ENCODE measurements at places on chromosomes 16 and 17. TPM values are rescaled to one million over a fixed set of nuclear protein-coding genes. Genes with fewer than 3 reads are reported as not detected.

The TBC1D3I gene
- 0.88 TPM for total RNA-seq

The ITGA2B gene
- total RNA-seq, result 0.34 TPM

The SLC47A1 gene
- total RNA-seq, result not detected

The NACA2 gene
- total RNA-seq, result not detected

The FN3K gene
- 5.2 TPM for total RNA-seq

The MYH8 gene
- total RNA-seq, result not detected

The KIF19 gene
- 0.91 TPM for total RNA-seq

The FKBP10 gene
- 0.53 TPM for total RNA-seq

The CAPN15 gene
- total RNA-seq, result 87.4 TPM

The MMP15 gene
- 0.61 TPM for total RNA-seq

The FAM117A gene
- 47.0 TPM for total RNA-seq

The USP43 gene
- 0.48 TPM for total RNA-seq
